Dermis blood vessel endothelial cell (primary cell): ENCODE measurements at places on chromosomes 1 and 21. TPM values are rescaled to one million over a fixed set of nuclear protein-coding genes. Genes with fewer than 3 reads are reported as not detected.
A peak's percentile ranks its signal among the peaks of the same experiment; 100 is the strongest.

- DNase-seq: peak; percentile 83
Measured at GRCh38 chr1:204791453-204792353, 79.0 kb upstream of the NFASC start.

The CSF1 gene
- total RNA-seq: 19.6 and 21.1 TPM in 2 replicates

DNA sequence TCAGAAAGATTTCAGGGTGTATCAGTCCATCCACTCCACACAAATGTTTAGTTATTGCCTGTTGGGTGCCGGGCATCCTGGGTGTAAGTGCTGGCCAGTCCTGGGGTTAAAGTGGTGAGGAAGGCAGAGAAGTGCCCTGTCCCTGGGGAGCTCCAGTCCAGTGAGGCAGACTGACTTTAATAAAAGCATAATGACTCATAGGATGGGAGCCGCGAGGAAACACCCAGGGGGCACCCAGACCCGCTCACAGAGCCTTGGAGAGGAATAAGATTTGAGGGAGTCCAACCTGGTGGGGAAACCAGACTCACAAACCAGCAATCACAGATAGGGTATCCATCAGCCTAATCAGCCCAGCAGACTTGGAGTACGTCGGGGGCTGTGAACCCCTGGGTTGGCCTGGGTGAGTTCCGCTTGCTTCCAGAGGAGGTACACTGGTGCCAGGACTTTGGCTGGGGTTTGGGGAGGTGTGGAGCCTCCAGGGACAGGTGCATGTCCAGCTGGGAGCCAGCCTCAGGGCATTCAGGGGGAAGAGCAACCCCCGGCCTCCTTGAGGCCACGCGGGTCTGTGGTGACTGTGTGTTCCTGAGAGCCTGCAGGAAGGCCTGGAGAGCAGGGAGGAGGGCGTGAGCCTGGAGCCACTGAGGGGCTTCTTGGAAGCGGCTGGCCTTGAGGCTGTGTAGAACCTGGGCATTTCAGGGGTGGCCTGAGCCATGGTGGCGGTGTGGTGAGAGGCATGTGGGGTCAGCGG is 3.7 kb downstream of the PEAR1 start:
- peak; percentile 51 for DNase-seq

The CGN gene
- total RNA-seq: 0.42 and 2.4 TPM in 2 replicates

The AADACL4 gene
- not detected in 2 replicates for total RNA-seq

The CA14 gene
- total RNA-seq: not detected in 2 replicates
